ENCODE measurements at places on chromosomes 2 and 18.

- DNase-seq: no peak
Measured at GRCh38 chr18:41206341-41206830, 748.6 kb upstream of the PIK3C3 start.

DNA sequence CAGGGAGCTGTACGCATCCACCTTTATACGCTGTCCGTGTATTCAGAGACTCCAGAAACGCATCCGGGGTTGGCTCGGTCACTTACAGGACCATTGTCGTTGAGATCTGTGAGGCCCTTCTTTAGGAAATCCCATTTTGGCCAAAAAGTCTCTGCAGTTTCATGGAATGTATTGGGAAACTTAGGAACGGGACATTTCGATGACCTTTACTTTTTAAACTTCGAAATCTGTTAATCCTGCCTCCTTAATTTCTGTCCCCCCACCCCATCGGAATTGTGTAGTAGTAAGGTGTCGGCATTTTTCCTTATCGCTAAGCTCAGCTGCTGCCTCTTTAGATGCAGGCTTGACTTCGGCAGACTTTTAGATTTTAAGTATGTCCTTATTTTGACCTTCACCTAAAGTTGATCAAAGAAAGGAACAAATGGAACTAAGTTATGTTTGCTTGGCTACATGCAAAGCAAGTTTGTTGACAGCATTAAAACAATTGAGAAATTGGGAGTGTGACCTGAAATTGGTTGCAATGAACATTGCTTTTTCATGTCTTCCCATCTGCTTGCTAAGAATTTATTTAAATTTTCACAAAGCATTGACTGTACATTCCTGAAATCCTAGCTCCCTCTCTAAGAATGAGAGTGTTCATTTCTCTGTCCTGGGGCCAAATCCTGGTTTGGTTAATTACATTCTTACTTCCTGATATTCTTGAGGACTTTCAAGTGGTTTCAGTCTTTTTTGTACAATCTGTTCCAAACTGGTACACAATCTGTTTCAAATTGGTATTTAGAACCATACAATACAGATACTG lies 884 bp upstream of the RAPH1 start:
- no peak for DNase-seq

DNA sequence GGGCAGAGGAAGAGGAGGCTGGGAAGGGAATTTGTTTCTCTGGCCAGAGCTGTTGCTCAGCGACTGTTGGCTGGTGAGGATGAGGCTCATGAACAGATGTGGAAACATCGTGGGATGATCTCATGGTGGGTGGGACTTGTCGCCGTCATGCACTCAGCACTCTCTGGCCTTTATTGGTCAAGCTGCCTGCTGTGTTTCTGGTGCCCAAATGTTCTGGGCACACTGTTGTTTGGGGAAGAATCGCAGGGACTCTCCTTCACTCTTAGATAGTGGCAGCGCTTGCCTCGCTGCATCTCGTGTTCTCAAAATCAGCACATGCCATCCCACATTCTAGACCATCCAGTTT lies 145.6 kb downstream of the AGAP1 start:
- no peak for DNase-seq

GRCh38 chr2:1681323-1682180 lies 62.8 kb downstream of the PXDN start:
- DNase-seq: no peak

DNA sequence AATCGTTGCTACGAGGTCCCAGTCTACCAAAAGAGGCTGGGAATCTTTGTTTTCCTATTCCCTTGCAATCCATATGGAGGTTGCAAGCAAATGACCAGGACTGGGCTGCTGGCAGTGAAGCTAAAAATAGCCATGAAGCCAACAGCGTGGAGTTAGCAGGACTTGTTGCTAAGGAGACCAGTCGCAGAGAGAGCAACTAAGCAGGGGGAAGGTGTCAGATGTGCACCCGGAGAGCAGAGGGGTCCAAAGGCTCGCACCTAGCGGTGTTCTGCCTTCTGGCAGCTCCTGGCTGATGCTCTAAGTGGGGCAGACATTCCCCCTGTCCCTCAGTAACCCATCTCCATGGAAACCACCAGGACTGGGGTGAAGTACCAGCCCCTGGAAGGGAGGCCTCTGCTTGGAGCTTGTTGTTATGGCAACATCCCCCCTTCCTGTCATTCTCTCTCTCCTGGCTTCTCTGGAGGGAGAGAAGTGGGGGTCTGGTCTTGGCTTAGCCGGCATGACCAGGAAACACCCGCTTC lies 84.6 kb downstream of the DNMT3A start:
- DNase-seq: no peak

DNA sequence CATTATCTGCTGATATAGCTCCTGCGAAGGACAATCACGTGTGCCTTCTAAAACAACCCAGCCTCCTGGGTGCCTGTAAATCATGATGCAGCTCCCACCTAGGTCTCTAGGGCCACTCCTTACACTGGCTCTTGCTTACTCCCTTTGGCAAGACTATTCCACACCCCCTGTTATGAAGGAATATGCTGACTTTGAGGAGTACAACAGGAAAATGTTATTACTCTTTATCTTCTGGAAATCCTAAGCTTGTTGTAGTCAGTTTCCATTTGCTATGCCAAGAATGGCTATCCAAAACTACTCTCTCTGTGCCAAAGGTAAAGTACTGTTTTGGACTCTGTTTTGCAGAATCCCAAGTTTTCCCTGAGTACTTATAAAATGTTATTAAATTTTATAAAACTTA lies 7.7 kb downstream of the SGO2 start:
- DNase-seq: no peak

GRCh38 chr2:177393824-177394593 lies 1.4 kb downstream of the AGPS start:
- DNase-seq: no peak

DNA sequence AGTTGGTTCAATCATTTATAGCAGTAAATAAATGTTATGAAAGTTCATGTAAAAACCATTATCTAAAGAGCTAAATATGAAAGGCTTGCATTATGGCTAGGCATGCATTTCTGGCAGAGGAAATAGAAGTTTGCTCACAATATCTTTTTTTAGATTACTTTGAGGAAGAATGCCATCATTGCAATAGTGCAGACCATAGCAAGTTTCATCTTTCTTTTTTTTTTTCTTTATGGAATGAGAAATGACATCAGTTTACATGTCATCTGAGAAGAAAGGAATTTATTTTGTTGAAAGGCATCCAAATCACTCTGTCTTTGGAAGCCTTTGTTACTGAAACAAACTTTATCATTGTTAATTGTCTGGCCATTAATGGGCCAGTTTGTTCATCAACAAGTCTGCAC lies 74.5 kb upstream of the NCKAP5 start:
- no peak for DNase-seq

DNA sequence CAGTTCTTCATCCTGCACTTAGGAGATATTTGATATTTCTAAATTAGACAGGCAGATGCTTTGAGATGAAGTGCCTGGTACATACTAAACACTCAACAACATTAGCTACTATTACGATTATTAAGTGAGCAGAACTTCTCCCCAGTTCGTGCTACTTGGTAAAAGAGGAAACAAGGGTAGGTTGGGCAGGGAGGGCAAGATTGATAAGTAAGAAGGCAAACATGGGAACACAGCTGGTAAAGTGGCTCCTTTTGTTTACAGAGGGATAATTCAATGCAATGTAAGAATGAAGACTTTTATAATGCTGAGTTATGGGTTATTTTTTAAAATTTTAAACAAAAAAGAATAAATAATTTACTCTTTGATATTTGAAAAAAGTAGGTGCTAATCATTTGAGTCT lies 15.9 kb upstream of the WIPF1 start:
- DNase-seq: no peak

DNA sequence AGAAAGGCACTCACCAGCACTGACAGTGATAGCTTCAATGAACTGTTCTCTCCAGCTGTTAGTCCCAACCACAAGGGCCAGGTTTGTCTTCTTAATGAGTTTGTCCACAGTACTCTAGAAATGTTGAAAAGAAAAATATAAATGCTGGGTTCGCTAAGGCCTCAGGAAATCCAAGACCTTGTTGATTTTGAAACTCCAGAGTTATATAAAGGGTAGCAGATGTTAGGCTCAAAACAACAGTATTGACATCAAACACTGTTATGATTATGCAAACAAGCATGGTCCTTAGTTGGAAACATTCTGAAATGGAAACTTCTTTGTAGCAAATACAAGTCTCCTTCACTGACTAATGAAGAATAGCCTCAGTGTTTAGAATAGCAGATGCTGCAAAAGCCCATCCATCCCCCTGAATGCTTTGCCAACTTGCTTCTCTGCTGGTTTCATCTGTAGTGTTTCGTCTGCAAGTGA lies 291.1 kb downstream of the SLC8A1 start:
- DNase-seq: no peak

DNA sequence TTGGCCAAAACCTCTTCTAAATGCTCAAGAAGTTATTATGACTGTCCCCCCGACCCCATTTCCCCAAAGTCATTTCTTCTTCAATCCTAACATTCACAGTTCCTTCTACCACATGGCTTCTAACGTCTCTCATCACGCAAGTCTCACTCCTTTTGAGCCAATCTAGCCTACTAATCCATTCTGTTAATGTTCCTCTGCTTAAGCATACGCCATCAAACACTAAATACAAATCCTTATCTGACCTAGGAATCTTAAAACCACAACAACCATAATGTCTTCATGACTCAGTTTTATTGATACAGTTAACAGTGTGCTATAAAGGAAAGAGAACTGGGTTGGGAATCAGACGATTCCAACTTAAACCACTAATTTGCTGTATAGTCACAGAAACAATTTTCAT lies 23.9 kb downstream of the HNRNPLL start:
- no peak for DNase-seq

DNA sequence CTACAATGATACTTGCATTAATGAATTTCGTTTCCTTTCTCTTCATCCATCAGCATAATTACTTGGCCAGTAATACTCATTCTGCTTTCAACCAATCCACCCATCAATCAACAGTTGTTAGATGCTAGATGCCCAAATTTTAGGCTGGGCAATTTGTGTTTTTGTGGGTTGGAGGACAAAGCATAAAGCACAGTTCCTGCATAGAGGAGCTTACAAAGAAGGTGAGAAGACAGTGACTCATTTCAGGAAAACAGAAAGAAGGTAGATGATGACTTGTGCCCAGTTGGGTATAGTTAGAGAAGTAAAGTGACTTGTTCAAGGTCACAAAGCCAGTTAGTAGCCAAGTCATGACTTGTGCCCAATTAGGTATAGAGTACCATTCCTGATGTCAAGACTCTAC lies 1186.8 kb upstream of the CELF4 start:
- no peak for DNase-seq

DNA sequence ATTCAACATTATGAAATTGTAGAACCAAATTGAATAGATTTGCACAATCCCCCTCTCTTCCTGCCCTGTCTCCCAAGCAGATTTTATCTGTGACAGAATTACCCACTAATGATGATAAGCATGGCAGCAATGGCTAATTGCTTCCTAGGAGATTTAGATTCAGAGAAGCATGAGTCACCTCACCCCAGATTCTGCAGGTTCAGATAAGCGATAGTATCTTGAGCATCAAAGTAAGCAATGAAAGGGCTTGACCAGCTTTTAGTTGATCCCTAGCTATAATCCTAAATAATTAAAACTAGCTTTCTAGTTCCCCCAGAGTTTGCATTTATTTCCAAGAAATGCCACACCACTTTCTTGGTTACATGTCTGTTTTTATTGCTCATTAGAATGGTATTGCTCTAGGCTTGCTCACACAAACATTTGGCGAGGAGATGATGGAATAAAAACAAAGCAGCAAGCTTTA lies 204.3 kb downstream of the GULP1 start:
- no peak for DNase-seq

DNA sequence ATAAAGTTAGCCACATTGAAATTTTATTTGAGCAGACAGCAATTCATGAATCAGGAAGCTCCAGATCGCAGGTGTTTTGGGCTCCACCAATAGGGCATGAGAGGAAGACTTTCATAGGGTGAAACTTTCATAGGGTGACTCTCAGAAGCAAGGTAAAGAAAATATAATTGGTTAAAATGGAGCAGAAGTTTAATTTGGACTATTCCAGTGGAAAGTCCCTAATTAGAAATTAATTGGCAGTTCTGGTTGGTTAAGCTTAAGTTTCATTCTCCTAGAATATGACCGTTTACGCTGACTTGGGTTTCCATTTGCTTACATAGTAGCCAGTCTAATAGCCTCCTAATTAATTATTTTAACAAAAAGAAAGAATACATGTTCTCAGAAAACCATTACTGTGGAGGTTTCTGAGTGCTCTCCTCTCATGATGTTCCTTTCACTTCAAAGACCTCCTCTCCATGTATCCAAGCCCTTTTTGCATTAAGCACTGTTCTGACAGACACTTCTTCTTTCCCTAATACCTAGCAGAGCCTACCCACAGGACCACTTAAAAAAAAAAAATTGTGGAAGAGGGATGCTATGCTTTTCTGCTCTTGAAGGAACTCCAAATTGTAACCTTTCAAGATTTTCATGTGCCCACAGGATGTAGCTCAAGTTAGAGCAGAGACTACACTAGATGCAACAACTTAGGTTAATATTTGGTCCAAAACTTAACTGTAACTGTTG lies 99.1 kb downstream of the MREG start:
- DNase-seq: no peak
